Pancreas (tissue), 10 donors: ENCODE measurements at places on chromosomes 12 and 14. TPM values are rescaled to one million over a fixed set of nuclear protein-coding genes. Genes with fewer than 3 reads are reported as not detected.

Gene KRT74
- polyA plus RNA-seq = not detected

Gene KRT82
- not detected for polyA plus RNA-seq

DNA sequence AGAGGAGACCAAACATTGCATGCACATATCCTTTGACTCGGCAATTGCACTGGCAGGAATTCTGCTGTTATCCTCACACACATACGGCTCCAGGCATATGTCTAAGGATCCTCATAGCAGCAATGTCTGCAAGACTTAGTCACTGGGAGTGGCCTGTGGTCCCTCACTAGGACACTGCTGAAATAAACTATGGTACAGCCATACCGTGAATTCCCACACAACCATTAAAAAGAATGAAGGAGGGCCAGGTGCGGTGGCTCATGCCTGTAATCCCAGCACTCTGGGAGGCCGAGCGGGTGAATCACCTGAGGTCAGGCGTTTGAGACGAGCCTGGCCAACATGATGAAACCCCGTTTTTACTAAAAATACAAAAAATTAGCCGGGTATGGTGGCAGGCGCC is 105.1 kb downstream of the ZFP36L1 start:
- no peak overlapping the region for H3K27ac ChIP-seq
- H3K4me1 ChIP-seq = no peaks in the 10 kb centered on the region
- H3K36me3 ChIP-seq = no peaks in the 10 kb centered on the region
- DNase-seq = no peak
- H3K4me3 ChIP-seq = no peak overlapping the region

Gene NTF3
- 0.46 TPM for polyA plus RNA-seq

- H3K36me3 ChIP-seq = no peaks in the 10 kb centered on the region
- no peaks in the 10 kb centered on the region for H3K27me3 ChIP-seq
Measured at GRCh38 chr14:55328317-55328716, 57.1 kb downstream of the FBXO34 start.

- no peaks in the 10 kb centered on the region for H3K4me1 ChIP-seq
- no peaks in the 10 kb centered on the region for H3K36me3 ChIP-seq
- H3K4me3 ChIP-seq = no peak overlapping the region
- H3K27ac ChIP-seq = no peak overlapping the region
- no peak for DNase-seq
- H3K27me3 ChIP-seq = no peaks in the 10 kb centered on the region
Measured at GRCh38 chr14:34465069-34465859, 3.2 kb upstream of the SPTSSA start.
